Stimulated activated CD4-positive, alpha-beta T cell treated with anti-CD3 and anti-CD28 coated beads, Interleukin-4, amount 100 ng/mL, for 48 hours (primary cell): ENCODE measurements at places on chromosomes 16 and 17.

- DNase-seq = no peak
Observed at GRCh38 chr17:46035112-46035818, 36.2 kb downstream of the STH start.

DNA sequence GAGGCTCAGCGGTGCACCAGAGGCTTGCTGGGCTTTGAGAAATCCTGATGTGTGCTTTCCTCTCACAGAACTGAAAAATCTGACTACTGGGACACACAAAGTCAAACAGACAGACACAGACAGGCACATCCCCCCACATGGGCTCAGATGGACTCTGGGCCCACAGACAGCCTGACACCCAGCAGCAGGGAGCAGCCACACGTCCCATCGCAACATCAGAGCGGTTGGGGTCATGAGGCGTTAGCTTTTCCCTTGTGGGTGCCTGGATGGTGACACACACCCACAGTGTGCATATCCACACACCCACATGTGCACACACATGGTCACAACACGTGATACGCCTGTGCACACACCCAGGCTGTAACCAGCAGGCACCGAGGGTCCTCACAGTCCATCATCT is 6.3 kb downstream of the SPNS3 start:
- no peak for DNase-seq

DNA sequence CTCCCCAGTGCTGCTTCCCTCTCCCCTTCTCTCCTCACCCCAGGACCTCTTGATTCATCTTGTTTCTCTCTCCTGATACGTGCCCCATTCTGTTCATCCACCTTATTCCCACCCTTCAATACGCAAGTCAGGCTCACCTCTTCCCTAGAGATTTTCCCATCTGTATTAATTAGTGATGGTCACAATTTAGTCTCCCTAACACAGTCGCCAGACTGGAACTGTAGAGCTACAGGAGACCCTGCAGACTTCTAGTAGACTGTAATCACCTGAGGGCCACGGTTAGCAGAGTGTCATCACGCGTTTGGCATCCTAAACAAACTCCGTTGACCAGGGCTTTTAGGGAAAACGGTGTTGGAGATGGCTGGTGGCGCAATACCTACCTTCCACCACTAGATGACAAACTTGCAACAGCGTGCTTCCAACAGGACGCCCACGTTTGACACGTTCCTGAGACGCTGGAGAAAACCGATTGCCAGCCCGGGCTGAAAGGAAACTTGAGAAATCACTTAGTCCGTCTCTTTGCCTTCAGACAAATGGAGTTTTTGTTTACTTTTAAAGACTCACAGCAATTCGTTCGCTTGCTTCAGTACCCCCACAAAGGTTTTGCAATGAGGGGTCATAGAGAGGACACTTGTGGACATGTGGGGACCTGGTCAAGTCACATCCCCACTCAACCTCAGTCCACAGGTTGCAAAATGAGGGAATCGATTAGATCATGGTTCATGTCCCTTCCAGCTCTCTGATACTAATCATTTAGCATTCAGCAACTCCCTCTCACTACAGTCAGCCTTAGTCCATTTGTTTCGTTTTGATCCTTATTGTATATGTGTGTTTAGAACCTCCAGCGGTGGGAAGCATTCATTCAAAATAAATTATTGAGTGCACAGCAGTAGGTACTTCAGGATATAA is 20.6 kb downstream of the MYL4 start:
- peak; percentile 57 for DNase-seq

- no peak for DNase-seq
Observed at GRCh38 chr17:21295036-21295952, 10.8 kb downstream of the MAP2K3 start.

GRCh38 chr17:44736551-44737240 is 22.1 kb upstream of the ADAM11 start:
- DNase-seq = no peak

DNA sequence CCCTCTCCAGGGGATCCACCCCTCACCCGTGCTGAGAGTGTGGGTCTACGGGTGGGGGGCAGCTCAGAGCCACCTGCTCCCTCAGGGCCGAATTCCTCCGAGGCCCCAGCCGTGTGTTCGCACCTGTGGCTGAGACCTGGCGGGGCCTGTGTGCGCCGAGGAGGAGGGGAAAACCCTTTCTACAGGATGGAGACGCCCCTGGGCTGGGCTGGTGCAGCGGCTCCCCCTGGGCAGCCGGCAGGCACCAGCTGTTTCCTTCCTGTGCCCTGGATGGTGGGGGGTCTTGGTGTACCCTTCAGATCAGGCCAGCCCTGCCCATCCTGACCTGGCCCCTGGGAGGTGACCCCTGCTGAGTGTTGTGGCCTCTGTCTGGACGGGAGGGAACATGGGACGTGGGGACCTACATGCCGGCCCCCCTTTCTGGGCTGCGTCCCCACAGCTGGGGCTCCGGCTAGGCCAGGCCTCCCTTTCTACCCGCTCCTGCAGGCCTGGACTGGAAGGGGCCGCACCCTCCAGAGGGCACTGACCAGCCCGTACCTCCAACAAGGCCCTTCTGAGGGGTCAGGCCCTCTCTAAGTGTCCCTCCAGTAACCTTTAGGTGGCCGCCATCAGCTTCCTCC is 28.3 kb upstream of the PABPN1L start:
- DNase-seq = no peak

GRCh38 chr16:86158688-86159360 is 259.9 kb downstream of the IRF8 start:
- DNase-seq = no peak

DNA sequence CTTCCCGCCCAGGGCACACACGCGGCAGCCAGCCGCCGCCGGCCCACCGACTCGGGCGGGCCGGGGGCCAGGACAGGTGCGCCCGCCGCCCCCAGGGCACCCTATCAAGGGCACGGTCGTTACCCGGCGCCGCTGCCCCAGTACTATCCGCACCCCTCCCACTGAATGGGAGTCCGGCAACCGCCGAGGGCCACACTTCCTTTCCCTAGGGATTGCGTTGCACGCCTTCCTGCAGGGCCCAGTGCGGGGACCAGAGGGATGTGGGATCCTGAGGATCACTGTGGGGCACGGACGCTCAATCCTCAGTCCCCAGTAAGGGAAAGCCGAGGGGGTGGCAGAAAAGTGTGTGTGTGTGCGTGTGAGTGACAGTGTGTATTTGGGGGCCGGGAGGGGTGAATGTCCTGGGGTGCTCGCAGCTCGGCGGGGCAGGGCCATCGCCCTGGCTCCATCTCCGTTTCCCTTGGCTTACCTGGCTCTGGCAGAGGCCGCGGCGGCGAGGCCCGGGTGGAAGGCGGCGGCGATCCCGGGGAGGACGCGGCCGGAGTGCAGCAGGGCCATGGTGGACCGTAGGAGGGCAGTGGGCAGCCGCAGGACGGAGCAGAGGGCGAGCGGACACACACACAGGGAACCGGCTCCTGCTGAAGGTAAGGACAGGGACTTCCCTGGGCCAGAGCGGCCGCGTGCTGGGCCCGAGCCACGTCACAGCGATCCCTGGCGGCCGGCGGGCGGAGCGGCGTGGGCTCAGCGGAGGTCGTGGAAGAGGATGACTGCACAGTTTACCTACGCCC is at the start of gene GOT2:
GOT2 (minus strand) TSS at position 646 of the 788 bp plus-strand sequence; CDS start at position 558, 88 bp downstream.
- DNase-seq = peak; percentile 75

- no peak for DNase-seq
Observed at GRCh38 chr16:65098916-65099315, 22.9 kb downstream of the CDH11 start.

GRCh38 chr17:2854143-2855055 is 58.2 kb downstream of the RAP1GAP2 start:
- DNase-seq = no peak

GRCh38 chr17:35460354-35460851 is 11.8 kb upstream of the SLFN13 start:
- DNase-seq = peak; percentile 26

GRCh38 chr16:87240211-87241136 is 76.7 kb downstream of the C16orf95 start:
- DNase-seq = no peak

DNA sequence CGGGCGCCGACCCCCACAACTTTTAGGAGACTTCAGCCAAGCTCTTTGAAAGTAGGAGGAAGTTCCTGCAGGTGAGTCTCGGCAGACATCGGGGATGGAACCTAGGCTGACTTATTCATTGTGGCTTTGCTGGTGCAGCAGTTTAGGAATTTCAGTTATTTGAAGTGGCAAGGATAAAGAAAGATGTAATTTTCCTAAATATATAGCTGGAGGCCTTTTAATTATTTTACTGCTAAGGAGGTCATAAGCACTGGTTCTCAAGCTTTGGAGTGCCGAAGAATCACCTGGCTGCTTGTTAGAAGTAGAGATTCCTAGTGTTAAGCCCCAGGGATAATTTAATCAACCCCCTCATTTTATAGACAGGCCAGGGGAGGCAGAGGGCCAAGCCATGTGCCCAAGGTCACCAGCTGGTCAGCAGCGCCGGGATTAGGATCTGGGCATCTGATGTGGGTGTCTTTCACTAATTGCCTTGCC is 28.9 kb upstream of the BCAR1 start:
- DNase-seq = no peak

- peak; percentile 86 for DNase-seq
Observed at GRCh38 chr17:2393174-2393953, 7.5 kb downstream of the MNT start.

- DNase-seq = peak; percentile 27
Observed at GRCh38 chr17:48307814-48308411, 122.1 kb downstream of the SKAP1 start.

DNA sequence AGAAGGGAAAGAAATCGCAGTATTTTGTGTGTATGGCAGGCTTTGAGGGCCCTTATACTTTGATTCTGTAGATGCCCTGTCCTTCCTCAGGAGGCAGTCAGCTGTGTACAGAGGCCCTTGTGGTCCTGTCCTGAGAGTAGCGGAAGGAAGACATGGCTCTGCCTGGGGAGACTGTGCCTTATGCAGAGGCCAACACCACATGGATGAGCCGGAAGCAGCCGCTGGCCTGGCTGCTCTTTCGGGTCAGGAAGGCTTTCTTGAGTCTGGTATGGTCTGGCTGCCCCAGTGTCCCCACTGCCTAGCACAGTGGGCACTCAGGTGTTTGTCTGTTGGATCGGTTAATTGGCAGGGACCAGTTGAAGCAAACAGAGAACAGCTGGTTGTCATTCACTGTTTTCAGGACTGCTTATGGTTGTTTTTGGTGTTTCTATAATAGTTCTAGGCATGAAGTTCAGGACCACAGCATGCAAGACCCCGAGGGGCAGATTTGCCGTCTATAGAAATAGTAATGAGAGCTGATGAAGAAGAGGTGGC is 12.4 kb downstream of the USP10 start:
- no peak for DNase-seq

DNA sequence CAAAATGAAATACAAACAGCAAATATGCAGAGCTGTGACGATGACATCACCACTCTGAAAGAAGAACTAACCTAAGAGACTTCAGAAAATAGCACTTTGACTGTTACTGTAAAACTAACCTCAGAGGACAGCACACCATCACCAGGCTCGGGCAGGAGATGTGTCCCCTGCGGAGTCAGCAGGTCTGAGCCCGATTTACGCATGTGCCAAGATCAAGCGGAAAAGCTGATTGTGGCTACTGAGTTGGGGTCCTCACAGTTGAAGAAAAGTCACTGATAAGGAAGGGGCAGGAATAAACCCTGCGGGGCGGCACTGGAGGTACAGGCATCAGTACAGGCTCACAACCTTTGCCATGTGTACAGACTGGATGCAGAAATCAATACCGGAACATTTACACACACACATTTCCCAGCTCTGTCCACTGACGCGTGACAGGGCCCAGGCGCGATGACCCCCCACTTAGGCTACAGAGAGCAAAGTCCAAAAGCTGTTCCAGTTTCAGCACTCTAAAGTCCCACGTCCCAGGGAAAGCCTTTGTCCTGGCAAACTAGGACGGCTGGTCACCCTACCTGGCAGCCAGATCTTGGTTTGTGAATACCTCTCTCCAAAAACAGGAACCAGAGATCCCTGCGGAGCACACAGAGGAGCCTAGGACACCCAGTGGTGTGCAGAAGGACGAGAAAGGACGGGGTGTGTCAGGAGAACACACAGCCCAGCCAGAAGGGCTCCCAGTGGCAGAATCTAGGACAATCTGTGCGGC is 21.5 kb downstream of the TRAP1 start:
- DNase-seq = no peak

DNA sequence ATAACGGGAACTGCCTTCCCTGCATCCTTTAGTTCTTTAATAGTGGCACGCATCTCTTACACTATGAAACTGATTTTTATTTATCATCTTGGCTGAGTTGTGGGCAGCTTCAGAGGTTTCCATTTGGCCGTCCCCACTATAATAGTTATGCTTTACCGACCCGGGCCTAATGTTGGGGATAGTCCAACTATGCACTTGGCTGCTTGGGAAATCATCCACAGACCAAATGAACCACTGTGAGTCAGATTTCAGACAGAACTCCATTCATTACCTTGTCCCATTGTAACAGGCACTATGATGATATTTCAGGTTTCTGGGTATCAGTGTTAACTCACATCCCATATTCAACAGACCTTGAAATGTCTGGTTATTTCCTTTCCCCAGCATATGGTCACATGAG is 6.1 kb upstream of the SLFN5 start:
- DNase-seq = no peak

- no peak for DNase-seq
Observed at GRCh38 chr16:17295948-17296347, 174.8 kb downstream of the XYLT1 start.

- no peak for DNase-seq
Observed at GRCh38 chr16:73771196-73772064, 525.2 kb upstream of the PSMD7 start.

GRCh38 chr16:31274831-31275816 is 15.3 kb downstream of the ITGAM start:
- DNase-seq = no peak

GRCh38 chr17:14211801-14212200 is 24.9 kb downstream of the CDRT15 start:
- DNase-seq = no peak

GRCh38 chr17:69879576-69879975 is 195.4 kb upstream of the KCNJ16 start:
- no peak for DNase-seq

DNA sequence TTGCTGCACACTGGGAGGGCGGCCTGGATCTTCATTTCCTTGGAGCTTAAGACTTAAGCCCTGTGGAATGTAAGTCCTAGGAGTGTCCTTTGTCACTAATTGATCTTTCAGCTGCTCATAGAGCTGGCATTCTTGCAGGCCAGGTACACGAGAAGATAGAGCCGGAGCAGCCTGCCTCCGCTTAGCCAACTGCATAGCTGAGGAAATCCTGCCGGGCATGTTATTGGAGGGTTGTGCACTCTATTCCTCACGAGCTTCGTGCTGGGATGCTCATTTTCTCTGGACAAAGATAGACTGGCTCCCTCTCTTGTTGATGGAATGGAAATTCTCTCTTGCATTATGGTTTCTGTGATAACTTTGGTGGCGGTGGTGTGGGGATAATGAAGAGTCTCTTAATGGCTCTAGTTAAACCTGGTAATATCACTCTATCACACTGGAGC is 76.9 kb downstream of the RPA1 start:
- DNase-seq = no peak

GRCh38 chr17:61253362-61253761 is 146.3 kb upstream of the TBX2 start:
- DNase-seq = no peak

GRCh38 chr16:88995746-88996535 is 18.9 kb upstream of the CBFA2T3 start:
- no peak for DNase-seq

- DNase-seq = no peak
Observed at GRCh38 chr16:74761665-74762064, 13.0 kb downstream of the FA2H start.

GRCh38 chr16:89801800-89802199 is 14.6 kb downstream of the FANCA start:
- no peak for DNase-seq
